ENCODE measurements at places on chromosomes 1 and 21.
A peak's percentile ranks its signal among the peaks of the same experiment; 100 is the strongest.

GRCh38 chr1:81731989-81732388 is 68.7 kb upstream of the ADGRL2 start:
- DNase-seq: no peak

- peak; percentile 26 for DNase-seq
Measured at GRCh38 chr1:43329995-43330751, 7.4 kb upstream of the MPL start.

DNA sequence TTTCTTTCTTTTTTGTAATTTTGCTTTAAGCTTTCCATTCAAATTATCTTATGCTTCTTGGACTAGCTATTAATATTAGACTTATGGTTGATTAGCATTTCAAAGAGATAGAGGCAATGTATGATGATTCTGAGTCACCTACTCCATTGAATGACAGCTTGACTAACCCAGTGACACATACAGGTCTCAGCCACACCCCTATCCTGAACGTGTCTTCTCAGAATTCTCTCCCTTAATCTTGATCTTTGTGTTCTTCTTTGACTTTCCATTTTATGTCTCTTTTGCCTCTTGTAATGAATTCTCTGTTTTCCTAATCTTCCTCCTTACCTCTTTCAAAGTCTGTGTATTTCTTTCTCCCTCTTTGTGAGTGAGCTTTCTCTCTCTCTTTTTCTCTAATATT is 241.1 kb downstream of the PDE4B start:
- no peak for DNase-seq

DNA sequence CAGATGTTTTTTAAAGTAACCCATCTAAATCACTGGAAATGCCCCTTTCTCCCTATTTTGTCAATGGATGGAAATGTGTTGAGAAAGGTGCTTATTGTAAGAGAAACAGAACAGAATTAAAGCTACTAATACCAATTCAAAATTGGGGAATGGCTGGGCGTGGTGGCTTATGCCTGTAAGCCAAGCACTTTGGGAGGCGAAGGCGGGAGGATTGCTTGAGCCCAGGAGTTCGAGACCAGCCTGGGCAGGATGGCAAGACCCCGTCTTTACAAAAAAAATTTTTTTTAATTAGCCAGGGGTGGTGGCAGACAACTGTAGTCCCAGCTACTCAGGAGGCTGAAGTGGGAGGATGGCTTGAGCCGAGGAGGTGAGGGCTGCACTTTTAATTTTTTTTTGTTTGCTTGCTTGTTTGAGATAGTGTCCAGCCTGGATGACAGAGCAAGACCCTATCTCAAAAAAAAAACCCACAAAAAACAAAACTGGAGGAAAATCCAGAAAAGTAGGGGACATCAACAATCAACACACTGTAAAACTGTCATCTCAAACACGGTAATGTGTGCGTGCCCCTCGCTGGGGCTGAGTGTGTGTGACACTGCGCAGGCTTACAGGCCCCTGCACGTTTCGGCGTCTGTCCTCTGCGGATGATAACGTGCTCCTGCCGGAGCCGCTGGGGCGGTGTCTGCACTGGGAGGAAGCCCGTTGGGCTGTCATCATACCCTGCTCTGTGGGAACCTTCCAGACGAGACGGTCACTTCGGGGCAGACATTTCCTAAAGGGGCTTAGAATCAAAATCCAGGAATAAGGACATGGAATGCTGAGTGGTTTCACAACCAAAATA is 11.6 kb upstream of the POFUT2 start:
- no peak for DNase-seq

DNA sequence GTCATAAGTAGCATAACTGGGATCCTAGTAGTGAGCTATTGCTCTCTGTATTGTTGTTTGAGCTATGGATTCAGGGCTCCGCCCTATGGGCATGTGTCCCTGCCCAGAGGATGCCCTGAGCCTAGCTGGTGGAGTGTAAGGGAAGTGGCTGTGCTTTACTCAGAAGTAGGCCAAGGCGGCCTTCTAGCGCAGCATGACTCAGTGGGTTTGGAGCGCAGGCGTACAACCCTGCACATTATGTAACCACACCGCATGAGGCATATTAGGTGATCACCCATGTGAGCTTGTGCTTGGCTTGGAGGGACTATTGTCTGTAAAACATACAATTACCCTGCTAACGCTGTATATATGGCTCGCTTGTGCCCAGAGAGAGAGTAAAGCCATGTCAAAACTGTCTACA is 11.1 kb upstream of the UBE2U start:
- DNase-seq: no peak

GRCh38 chr1:89552471-89553081 is 27.9 kb downstream of the LRRC8B start:
- DNase-seq: no peak

DNA sequence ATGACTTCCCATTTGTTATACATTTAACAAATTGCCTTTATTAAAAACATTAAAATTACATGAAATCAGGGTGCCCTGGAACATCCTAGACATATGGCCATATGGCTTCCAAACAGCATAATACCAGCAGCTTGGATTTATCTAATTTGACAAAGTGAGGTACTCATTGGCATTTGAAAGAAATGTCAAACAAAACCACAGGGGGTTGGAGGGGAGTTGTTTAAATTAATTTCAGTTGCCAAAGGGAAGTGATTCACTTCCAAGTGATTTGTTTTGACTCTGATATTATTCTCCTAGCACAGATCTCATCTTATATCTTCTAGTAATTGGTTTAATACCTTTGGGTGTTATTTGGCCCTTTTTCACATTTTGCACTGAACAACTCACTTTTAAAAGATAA is 24.5 kb upstream of the POU2F1 start:
- no peak for DNase-seq

DNA sequence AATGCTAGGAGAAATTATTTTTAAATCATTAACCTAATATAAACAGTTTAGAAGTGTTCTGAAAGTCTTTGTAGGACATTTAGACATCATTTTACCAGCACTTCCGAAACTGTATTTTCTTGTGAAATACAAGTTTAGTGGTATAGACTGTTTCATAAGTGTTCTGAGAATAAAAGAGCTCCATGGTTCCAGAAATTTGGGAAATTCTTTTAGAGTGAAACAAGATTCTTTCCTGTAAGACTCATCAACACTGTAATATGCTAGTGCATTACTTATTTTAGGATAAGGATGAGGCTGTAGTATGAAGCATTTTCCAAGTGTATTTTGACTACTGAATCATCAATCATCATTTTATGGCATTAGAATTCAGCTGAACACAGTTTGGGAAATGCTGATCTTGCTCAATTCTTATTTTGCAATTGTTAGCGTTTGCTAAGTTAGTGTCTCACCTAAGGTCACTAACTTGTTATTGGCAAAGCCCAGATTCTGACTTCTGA is 73.4 kb downstream of the CEP350 start:
- no peak for DNase-seq

DNA sequence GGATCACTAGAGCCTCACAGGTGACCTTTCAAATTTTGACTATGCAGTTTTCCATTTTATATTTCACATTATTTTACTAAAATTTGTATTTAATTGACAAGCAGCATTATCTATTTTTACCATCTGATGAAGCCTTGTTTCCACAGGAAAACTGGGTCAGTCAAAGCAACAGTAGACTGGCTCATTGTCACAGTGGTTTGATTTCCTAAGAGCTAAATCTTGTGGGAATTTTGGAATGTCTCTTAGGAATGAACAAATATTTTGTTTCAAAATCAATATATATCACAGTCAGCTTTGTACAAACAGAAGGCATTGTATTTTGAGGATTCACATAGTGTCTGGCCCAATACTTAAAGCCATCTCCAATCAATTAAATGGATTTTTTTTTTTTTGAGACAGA is 152.6 kb upstream of the RNPC3 start:
- no peak for DNase-seq

- DNase-seq: no peak
Measured at GRCh38 chr1:65178235-65178634, 30.2 kb downstream of the AK4 start.

DNA sequence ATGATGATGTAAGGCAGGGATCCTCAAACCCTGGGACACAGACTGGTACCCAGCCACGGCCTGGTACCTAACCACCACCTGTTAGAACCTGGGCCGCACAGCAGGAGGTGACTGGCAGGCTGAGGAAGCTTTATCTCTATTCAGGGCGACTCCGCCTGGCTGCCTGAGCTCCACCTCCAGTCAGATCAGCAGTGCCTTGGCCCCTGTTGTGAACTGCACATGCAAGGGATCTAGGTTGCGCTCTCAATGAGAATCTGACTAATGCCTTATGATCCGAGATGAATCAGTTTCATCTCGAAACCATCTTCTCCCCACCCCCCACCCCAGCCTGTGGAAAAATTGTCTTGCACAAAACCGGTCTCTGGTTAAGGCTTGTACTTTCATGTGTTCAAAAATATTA is 4.2 kb downstream of the RNPC3 start:
- DNase-seq: no peak
